ENCODE measurements at places on chromosomes 1 and 21. TPM values are rescaled to one million over a fixed set of nuclear protein-coding genes. Genes with fewer than 3 reads are reported as not detected.

DNA sequence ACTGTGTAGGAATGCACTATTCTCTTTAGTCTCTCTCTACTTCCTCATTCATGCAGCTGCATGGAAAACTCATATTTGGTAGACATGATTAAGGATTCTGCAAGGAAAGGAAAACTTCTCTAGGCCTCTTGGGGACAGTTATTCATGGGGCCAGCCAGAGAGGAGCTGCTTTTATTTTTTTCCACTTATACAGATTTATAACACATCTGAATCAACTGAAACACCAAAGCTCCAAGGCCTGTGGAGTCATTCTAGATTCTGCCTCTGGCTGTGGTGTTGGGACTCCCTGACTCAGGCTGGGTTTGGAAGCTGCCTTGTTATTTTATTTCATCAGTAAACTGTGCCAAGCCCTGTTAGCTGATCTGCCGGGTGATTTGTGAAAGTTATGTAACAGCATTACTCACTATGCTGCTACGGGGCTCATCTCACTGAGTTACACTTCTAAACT lies 83.9 kb upstream of the EDEM3 start:
- peak; percentile 95 for DNase-seq

DNA sequence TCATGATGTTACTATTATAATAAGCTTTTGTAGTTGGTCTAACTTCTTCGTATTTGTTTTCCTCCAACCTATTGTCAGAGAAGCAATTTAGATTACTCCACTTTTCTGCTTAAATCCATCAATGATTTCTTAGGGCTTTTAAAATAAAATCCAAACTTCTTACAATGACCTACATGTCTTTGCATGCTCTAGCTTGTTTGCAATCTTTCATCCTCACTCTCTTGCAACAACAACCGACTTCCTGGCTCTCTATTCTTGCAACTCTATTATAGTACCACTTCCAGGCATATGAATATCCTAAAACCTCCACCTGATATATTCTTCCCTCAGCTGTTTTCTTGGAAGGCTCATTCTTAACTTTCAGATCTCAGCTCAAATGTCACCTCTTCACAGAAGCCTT lies 1288.7 kb downstream of the PLA2G4A start:
- no peak for DNase-seq

- DNase-seq, result no peak
Observed at GRCh38 chr1:173474097-173474779, 2.9 kb upstream of the PRDX6 start.

DNA sequence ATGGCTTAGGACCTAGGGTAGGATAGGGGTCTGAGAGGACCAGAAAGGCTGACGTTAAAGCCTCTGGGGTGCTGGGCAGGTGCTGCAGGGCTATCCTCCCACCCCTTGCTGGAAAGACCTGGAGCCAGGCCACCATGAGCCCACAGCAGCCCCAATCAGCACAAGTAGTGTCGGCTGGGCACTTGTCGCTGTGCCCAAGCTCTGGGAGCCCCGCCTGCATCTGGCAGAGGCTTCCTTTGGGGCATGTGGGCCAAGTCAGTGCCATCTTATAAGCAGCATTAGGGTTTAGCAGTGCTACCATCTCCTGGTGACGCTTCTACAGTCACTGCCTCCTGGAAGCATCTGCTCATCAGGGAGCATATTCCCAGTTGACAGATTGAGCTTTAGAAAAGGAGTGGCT lies 31.3 kb downstream of the MAN1C1 start:
- no peak for DNase-seq

DNA sequence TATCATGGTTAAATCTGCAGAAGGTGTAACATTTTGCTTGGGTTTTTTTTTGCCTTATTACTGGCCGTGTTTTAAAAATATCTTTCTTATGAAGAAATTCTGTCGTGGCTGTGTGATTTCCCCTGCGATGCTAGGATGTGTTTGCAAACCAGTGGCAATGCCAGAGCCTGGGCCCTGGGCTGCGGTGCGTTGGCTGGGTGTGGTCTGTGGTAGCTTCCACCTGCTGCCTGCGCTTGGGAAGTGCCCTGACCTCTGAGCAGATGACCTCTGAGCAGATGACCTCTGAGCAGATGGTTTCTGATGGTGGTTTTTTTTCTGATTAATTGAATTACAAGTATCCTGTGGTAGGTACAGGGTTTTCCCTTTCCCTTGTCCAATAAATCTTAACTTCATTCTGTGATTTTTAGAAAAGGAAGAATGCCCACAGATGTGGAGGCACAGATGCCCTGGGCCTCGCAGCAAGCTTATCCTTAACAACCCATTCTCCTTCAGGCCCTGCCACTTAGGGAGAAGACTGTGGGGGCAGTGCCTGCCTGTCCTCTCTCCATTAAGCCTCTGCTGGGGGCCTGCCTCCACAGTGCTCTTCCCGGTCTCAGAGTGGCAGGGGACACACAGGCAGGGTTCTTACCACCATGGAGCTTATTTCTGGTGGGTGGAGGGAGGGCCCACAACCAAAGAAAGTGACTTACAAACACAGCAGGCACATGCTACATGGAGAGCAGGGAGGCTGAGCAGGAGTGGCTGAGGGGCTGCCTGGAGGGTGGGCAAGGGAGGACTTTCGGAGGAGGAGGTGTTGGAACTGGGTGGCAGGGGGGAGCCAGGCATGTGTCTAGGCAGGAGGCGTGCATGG lies 81.7 kb downstream of the PCBP3 start:
- DNase-seq, result no peak

- DNase-seq, result no peak
Observed at GRCh38 chr21:16088056-16088455, 358.3 kb downstream of the USP25 start.

GRCh38 chr1:33548319-33548718 lies 75.9 kb downstream of the ZSCAN20 start:
- DNase-seq, result no peak

- peak; percentile 98 for DNase-seq
Observed at GRCh38 chr21:33915368-33916199, at the start of gene ATP5PO. Gene ATP5PO (minus strand): TSS chr21:33915804. CDS start chr21:33915763, 41 bp downstream.

DNA sequence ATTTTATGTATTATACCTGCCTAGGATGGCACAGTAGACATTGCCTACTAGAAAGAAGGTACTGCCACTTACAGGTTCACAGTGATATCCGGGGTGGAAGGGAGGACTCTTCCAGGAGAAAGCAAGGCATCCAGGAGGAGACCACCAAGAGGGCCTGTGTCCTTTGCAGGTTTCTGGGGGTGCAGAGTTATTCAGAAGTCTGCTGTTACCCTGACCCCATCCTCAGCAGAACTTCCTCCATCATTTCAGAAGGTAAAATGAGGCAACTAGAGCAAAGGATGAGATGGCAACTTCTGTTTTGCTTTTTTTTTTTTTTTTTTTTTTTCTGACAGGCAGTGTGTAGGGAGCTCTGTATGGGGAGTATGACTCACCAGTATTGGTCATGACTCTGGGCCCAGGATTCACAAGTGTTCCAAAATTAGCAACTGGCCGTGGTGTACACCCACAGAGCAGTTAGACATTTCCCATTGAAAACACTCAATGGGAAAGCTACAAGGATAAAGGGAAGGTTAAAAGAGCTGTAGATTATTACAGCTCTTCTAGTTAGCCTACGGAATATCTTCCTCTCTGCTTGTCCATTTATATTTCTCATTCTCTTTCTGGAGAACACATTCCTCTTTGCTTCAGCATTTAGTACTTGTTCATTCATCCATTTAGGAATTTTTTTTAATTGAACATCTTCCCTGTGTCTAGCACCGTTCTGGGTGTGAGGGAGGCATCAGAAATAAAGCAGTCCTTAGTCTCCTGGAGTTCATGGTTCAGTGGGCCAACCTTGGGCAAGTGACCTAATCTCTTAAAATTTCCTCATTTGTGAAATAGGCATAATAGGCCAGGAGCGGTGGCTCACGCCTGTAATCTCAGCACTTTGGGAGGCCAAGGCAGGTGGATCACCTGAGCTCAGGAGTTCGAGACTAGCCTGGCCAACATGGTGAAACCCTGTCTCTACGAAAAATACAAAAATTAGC lies 50.5 kb upstream of the PPP2R5A start:
- no peak for DNase-seq

GRCh38 chr1:92882819-92883218 lies 51.0 kb downstream of the RPL5 start:
- no peak for DNase-seq

DNA sequence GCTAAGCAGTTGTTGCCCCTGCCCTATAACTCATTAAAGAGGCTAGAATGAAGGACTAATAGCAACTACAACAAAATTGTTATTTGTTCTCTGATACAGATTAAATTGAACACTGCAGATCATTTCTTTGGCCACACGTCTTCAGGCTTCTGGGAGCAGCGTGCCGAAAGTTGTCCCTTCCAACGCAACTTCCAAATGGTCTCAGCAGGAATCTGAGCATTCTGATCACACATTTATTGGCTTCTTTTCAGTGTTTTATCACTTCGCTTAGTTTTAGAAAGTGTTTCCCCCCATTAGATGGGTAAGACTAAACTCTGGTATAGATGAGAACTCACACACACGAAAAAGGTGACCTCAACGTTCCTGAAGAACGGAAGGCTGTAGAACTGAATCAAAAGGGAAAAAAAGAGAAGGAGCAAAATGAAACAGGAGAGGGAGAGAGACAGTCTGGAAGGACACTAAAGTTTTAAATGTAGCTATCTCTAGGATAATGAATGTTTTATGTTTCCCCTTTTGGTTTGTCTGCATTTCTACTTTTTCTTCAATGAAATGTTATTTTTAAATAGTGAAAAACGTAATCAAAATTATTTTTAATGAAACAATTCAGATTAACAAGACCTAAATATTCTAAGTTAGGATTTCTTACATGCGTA lies 336.5 kb downstream of the RRAGC start:
- no peak for DNase-seq

DNA sequence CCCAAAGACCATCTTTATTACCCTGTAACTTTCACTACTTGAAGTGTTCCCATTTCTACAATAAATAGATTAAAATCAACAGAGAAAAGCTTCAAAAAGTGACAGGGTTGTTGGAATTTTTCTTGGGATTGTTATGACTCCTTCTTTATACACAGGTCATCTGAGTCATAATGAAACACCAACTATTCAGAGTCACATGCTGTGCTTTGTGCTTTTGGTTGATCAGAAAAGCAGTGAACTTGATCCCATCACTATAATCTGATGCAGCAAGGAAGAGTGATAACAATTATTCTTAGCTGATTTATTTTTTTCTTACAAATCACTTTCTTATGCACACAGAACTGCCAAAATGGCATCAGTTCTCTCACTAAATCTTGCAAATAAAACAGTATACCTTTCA lies 422.9 kb downstream of the PTBP2 start:
- no peak for DNase-seq

DNA sequence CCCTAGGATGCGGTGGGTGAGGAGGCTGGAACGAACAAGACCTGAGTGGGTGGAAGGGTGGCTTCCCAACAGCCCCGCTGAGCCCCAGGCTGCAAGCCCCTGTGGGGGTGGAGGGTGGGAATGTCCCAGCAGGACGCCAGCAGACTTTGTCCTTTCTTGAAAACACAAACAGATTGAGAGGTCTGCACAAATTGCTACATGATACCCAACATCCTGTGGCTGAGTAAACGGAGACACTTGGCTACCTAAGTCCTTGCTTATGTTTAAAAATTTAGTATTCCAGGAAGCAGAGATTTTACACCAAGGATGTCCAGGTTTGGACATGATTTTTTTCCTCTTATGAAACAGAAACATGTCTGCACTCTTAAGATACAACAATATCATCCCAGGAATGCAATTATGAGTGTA lies 11.8 kb upstream of the F3 start:
- no peak for DNase-seq

- DNase-seq, result no peak
Observed at GRCh38 chr1:230868736-230869385, 540 bp upstream of the C1orf198 start.

DNA sequence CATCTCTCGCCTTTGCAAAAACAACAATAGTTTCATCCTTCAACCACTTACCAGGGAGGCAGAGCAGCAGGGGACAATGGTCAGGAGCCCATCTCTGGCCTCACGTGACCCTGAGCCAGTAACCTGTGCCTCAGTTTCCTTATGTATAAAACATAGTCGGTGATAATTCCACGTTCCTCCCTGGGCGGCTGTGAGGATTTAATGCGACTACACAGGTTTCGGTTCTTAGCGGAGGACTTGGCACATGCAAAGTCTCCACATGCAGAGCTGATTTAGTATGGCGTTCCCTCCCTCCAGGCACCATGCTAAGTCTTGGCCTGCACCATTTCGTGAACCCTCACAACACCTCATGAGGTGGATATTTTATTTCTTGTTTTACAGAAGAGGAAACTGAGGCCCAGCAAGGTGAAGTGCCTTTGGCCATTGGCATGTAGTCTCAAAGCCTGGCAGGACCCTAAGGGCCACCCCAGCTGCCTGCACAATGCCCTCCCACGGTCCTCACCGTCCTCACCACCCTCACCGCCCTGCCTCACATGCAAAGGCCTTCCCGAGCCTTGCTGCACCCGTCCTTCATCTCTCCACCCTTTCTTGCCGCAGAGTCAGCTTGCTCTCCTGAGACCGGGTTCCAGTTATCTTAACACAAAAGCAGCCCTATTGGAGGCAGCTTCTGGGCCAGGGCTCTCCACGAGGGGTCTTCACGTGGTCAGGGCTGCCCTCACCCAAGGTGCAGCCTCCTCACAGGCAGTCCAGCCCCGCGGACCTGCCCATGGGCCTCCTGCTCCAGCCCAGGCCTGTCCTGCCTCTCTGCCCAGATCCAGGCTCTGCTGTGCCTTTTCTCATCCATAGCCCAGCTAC lies 48.9 kb downstream of the SYF2 start:
- DNase-seq, result no peak

DNA sequence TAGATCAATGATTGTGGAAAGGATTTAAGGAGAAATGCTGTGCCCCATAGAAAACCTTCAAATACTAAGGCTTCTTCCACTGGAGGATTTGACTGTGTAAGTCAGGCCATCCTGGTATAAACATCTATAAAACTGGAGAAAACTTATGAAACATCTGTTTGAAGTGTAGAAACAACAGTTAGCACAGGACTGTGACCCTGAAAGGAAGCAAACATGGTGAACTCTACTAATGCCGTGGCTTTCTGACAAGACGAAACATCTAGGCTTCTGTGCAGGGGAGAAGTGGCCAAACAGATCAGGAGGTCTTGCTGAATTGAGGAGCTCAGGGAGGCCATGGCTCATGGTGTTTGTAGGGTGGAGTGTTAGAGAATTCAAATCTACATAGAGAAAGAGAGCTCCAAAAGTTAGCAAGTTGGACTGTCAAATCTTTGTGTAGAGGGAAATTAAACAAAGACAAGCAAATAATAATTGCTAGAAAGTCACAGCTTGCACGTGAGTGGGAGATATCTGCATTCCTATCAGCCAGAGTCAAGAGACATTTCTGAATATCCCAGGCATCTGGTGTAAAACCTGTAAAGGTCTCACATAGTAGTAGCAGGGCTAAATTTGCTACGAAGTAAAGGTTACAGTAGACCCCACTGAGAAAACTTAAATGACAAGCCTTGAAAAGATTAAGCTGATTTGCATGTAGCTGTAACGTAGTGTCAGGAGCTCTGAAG lies 566.8 kb upstream of the B3GALT2 start:
- no peak for DNase-seq

- no peak for DNase-seq
Observed at GRCh38 chr1:68321084-68321685, 88.9 kb upstream of the WLS start.

- DNase-seq, result no peak
Observed at GRCh38 chr1:149979245-149979971, 31.1 kb downstream of the OTUD7B start.

GRCh38 chr1:23246274-23246673 lies 29.0 kb upstream of the HTR1D start:
- DNase-seq, result no peak

FCRL3 gene
- total RNA-seq, result 0.10 TPM

FLG2 gene
- 139 TPM for total RNA-seq

CYP2J2 gene
- total RNA-seq, result 10.1 TPM

TTC3 gene
- 337 TPM for total RNA-seq

CCDC30 gene
- total RNA-seq, result 1.8 TPM

ELAVL4 gene
- 0.10 TPM for total RNA-seq

FAM72A gene
- total RNA-seq, result 2.8 TPM

NBPF6 gene
- not detected for total RNA-seq

TRAF3IP3 gene
- 2.1 TPM for total RNA-seq

PEAR1 gene
- total RNA-seq, result 5.5 TPM

All from skin of body (tissue), 3 donors.